ENCODE measurements at places on chromosomes 1 and 21.

DNA sequence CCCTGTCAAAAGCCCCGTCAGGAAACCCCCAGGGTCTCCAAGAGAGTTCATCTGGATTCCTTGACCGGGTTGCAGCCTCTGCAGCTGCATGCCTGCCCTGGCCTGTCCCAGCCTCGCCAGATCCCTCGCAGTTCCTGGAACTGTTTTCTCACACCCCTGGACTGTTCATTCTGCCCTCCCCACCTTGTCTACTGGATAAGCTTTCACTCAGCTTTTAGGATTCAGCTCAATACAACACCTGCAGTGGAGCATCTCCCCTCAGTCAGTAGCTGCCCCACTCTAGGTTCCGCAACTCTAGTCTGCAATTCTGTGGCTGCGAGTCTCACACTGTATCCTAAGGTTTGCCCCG, 67.2 kb downstream of the FAM163A start:
- DNase-seq, result no peak

GRCh38 chr1:162663589-162664106, 31.4 kb downstream of the DDR2 start:
- no peak for DNase-seq

DNA sequence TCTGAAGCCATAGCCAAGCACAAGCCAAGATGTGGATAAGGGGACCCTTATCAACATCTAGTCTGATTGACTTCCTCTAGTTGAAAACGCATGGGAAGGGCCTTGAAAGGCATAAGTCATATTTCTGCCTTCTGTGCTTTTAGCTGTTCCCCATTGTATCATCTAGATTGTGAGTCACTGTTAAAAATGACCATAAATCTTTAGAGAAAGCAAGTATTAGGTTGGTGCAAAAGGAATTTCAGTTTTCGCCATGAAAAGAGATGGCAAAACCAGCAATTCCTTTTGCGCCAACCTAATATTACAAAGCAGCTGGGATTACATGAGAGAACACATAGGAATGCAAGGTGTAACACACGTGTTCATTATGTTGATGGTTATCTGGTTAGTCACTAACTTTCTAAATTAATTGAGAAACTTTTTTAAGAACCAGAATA, 63.6 kb downstream of the CLIC6 start:
- no peak for DNase-seq

DNA sequence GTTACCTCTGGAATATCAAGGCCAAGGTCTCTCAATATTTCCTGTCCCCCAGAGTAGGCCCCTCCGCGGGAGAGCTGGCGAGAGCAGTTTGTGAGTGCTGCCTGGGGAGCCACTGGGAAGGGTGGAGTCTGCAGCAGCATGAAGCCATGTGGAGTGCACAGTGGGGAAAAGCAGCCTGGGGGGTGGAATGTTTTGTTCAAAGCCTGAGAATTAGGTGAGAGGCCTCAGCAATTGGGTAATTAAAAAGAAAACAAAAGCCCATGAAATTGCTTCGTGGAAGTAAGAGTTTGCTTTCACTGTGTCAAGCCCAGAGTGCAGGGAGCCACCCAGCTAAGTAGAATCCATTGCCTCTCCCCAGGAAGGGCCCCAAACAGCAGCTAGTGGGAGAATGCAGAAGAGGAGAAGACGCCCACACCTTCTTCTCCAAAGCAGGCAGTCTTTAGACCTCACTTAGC, 30.2 kb upstream of the DISC1 start:
- DNase-seq, result no peak

- no peak for DNase-seq
These were observed 28.5 kb downstream of the TEX35 start for GRCh38 chr1:178541379-178541778.

DNA sequence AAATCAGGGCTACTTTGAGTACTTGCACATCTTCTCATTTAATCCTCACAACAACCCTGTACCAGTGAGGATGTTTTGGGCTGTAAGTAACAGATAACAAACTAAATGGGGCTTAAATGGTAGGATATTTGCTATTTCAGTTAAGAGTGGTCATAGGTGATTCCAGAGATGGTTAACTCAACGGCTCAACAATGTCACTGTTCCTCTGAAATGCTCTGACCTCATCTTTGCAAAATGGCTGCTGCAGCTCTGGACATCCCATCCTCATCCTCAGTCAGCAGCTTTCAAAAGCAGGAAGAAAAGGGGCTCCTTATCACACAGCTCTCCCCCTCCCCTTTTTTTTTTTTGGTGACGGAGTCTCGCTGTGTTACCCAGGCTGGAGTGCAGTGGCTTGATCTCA, 1.5 kb downstream of the LDLRAD2 start:
- DNase-seq, result no peak

DNA sequence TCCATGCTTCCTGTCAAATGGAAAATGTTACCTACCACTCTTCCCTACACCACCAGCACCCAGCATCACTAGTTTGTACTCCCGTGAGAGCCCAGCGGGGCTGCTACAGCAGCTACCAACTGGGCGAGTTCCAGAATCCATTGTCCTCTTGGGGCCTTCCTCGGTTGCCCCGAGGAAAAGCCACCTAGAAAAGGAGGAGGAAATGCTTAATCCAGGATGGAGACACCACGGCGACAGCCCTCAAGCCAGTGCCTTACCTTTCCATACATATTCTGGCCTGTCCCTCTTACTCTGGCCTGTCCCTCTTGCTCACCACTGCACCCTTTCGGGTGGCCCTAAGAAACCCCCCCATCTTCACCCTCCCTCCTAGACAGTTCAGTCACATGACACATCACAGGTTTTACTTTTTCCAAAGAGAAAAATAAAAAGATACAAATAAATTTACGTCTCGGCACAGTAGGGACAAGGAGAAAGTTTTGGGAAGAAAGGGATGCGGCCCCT, 478 bp downstream of the RIT1 start:
- DNase-seq, result no peak

DNA sequence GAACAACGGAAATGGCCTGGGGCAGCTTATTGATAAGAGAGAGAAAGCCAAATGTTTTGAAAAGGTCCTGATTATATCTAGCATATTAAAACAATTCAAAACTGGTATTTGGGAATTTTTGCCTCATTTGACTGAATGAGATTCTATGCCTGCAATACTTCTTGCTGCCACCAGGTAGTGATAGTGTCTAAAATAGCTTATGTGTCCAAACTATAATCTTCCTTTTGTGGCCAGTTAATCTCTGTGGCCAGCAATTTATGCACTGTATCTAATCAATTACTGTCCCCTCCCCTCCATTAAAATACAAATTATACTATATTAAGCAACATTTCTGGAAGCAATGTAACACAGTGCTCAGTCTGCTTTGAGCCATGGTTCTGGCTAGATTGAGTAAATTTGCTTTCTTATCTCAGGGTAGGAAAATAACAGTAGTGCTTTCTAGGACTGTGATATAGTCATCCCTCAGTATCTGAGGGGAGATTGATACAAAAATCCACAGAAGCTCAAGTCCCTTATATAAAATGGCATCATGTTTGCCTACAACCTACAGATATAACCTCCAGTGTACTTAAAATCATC, 91.8 kb downstream of the FOXD2 start:
- no peak for DNase-seq

- no peak for DNase-seq
These were observed 4.9 kb upstream of the BRWD1 start for GRCh38 chr21:39318091-39318959.

GRCh38 chr1:59417406-59417805, 120.5 kb downstream of the FGGY start:
- no peak for DNase-seq

- no peak for DNase-seq
These were observed 58.6 kb downstream of the DDR2 start for GRCh38 chr1:162690672-162691434.

DNA sequence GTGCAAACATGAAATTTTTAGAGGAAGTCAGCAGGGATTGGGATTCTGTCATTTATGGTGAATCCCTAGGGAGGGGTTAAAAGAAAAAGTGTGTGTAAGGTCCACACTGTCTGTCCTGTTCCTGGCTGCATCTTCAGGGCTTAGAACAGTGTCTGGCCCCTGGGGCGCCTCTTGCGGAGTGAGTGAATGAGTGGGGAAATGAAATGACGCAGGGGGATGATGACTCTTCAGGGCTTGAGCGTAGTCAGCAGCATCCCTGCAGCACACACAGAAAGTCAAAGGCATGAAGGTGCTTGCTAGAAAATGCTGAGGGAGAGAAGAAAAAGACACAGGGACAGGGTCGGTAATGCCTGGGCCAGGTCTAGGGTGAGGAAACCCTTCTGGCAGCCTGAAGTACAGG, 57.8 kb downstream of the PGBD5 start:
- DNase-seq, result no peak

GRCh38 chr21:29379517-29380054, 80.9 kb downstream of the BACH1 start:
- no peak for DNase-seq

DNA sequence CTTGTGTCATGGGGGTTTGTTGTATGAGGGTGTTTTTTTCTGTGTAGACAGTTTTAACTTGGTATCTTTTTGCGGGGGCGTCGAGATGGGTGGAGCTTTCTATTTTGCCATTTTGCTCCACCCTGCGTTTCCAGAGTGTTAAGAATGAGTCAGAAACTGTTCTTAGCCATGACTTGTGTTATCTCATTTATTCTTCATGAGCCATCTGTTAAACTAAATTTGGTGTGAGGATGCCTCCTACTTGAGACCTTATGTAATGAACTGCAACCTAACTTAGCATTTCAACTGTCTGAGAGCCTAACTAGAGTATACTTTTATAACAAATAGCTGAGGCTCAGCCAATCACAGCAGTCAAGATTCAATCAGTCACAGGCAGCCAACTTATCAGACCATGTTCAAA, 1873.5 kb downstream of the NCAM2 start:
- DNase-seq, result no peak

DNA sequence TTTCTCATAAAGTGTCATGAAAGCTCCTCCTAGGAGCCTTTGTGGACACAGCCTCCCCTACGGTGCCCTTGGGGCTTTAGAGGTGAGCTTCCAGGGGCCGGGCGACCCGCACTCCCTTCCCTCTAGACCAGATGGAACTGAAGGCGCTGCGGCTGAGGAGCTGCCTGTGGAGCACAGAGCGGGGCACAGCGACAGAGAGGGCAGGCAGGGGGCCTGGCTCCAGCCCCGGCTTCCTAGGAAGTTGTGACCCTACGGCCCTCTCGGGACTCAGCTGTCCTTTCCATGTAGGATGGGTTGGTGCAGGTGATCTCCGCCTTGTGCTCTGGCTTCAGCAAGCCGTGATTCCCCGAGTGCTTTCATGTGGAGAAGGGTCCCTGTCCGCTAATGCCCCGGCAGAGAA, 23.6 kb upstream of the NEK2 start:
- no peak for DNase-seq

Data from CD4-positive, alpha-beta T cell treated with Interleukin-15 for 4 hours (primary cell).